A172 (cell line): ENCODE measurements at places on chromosomes 1 and 21.

DNA sequence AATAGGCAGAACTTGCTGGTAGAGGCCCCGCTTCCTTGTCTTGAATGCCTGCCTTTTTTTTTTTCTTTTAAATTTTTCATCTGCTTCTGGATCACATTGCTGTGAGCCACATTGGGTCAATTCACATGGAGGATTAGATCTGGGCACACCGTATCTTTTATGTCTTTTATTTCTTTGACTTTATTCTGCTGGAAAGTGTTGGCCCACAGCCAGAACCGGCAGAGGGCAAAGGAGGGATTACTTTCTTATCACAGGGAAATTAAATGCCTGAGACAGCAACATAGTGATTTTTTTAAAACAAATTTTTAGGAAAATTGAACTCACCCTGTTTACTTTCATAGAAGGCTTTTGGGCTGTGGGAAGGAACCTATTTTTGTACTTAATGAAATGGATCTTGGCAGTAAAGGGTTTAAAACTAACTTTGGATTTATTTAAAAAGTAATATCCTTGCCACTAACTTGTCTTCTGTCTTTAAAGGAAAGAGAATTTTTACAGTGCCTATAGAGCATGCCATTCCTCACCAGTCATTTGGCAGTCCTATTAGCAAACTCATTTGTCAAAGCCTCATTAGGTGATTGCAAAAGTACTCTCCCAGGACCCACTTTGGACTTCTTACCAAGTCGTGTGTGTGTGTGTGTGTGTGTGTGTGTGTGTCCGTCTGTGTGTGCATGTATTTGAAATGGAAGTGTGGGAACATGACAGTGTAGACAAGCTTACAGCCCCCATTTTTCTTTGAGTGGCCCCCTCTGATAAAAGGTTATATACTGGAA lies 68.4 kb downstream of the ST6GALNAC3 start:
- DNase-seq = no peak

GRCh38 chr1:88302843-88303486 lies 381.1 kb upstream of the PKN2 start:
- no peak for DNase-seq

DNA sequence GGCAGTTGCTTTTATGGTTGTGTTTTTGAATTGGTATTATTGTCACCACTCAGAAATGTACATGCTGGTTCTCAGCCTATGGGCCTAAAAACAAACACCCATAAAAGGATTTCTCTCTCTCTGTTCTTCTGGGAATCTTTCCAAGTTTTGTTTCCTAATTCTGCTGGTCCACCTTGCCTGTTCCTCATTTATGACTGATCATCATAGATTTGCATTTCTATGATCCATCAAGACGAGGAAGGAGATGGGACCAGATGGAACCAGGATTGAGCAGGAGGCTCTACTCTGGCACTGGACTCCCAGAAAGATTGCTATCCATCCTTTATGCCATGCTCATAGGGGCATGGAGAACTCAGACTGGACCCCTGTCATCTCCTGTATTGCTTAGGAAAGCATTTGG lies 162.2 kb downstream of the C1orf94 start:
- no peak for DNase-seq

DNA sequence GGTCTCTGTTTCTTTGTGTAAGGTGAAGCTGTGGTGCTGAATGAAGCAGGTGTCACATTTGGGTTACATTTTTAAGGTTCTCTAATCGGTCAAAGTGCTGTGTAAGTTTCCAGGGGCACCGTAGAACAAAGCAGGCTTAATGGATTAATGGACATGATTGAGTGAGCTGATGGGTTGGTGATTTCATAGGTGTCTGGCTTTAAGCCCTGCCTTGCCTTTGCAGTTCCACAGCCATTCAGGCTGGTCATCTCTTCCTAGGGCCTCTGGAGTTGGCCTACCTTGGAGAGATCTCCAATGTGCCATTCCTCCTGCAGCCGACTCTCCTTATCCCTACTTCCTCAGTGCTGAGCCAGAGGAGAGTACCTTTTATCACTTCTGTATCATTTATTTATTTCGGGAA lies 15.2 kb downstream of the GALNT2 start:
- DNase-seq = no peak
